ENCODE measurements at places on chromosomes 11 and 22. TPM values are rescaled to one million over a fixed set of nuclear protein-coding genes. Genes with fewer than 3 reads are reported as not detected.
A peak's percentile ranks its signal among the peaks of the same experiment; 100 is the strongest.

DNA sequence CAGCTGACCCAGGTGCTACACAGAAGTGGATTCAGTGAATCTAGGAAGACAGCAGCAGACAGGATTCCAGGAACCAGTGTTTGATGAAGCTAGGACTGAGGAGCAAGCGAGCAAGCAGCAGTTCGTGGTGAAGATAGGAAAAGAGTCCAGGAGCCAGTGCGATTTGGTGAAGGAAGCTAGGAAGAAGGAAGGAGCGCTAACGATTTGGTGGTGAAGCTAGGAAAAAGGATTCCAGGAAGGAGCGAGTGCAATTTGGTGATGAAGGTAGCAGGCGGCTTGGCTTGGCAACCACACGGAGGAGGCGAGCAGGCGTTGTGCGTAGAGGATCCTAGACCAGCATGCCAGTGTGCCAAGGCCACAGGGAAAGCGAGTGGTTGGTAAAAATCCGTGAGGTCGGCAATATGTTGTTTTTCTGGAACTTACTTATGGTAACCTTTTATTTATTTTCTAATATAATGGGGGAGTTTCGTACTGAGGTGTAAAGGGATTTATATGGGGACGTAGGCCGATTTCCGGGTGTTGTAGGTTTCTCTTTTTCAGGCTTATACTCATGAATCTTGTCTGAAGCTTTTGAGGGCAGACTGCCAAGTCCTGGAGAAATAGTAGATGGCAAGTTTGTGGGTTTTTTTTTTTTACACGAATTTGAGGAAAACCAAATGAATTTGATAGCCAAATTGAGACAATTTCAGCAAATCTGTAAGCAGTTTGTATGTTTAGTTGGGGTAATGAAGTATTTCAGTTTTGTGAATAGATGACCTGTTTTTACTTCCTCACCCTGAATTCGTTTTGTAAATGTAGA lies 1.7 kb downstream of the MALAT1 start:
- H3K36me3 ChIP-seq: no peaks in the 10 kb centered on the region
- DNase-seq: peak; percentile 63
- H3K4me3 ChIP-seq: no peak overlapping the region
- H3K4me1 ChIP-seq: peaks cover 36% of the 10 kb centered on the region
- H3K27me3 ChIP-seq: no peaks in the 10 kb centered on the region

DNA sequence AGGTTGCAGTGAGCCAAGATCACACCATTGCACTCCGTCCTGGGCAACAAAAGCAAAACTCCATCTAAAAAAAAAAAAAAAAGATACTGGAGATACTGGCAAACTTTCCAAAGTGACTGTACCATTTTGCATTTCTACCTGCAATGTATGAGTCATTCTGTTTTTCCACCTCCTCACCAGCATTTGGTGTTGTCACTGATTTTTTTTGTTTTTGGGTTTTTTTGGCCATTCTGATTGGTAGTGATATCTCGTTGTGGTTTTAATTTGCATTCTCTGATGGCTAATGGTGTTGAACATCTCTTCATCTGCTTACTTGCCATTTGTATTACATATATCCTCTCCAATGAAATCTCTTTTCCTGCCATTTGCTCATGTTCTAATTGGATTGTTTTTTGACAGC lies 12.0 kb upstream of the RBX1 start:
- peak overlapping the region; percentile 3 for H3K27ac ChIP-seq
- H3K27me3 ChIP-seq: no peaks in the 10 kb centered on the region
- H3K4me1 ChIP-seq: peaks cover 9% of the 10 kb centered on the region

- no peak overlapping the region for H3K4me3 ChIP-seq
- no peaks in the 10 kb centered on the region for H3K27me3 ChIP-seq
- DNase-seq: no peak
- no peak overlapping the region for H3K27ac ChIP-seq
- H3K4me1 ChIP-seq: peaks cover 19% of the 10 kb centered on the region
These were observed 23.5 kb downstream of the PITPNB start for GRCh38 chr22:27895600-27895999.

DNA sequence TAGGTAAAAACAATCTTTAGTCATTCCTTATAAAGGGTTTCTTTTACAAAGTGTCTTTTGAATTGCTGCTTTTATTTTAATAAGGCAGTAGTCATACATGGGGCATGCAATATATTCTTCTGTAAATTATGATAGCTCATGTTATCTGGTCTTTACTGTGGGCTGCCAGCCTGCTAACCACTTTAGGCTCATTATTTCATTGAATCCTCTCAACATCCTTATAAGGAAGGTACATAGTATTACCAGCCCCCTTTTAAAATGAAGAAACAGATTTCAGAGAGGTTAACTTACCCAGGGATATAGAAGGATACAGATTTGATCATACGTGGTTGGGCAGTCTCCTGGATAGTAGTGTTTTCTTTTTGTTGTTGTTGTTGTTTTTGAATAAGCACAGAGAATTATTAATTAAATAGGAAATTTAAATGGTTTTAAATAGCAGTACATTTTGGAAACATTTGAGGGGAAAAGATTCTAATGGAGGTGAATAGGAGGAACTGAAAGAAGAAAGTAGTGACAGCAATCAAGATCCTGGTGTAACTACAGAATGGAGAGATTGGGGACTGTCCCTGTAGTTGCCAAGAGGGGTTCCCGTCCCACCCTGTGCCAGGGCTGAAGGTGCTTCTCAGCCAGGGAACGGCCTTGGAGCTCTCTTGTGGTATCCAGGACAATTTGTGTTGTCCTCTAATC lies 21.0 kb downstream of the SPECC1L start:
- H3K4me3 ChIP-seq: no peak overlapping the region
- no peaks in the 10 kb centered on the region for H3K36me3 ChIP-seq
- no peak for DNase-seq
- H3K27ac ChIP-seq: no peak overlapping the region

GRCh38 chr11:130647371-130647770 lies 198.9 kb downstream of the ADAMTS15 start:
- no peak overlapping the region for H3K4me3 ChIP-seq
- DNase-seq: no peak
- no peak overlapping the region for H3K27ac ChIP-seq
- no peaks in the 10 kb centered on the region for H3K36me3 ChIP-seq
- peaks cover 2% of the 10 kb centered on the region for H3K27me3 ChIP-seq

GRCh38 chr11:117875382-117876058 lies 938 bp downstream of the FXYD6 start:
- no peaks in the 10 kb centered on the region for H3K36me3 ChIP-seq
- peak; percentile 37 for DNase-seq
- peak overlapping the region; percentile 69 for H3K4me3 ChIP-seq
- H3K4me1 ChIP-seq: peaks cover 30% of the 10 kb centered on the region
- H3K27ac ChIP-seq: no peak overlapping the region

- no peak overlapping the region for H3K27ac ChIP-seq
- DNase-seq: peak; percentile 12
- peaks cover 48% of the 10 kb centered on the region for H3K27me3 ChIP-seq
- no peaks in the 10 kb centered on the region for H3K36me3 ChIP-seq
These were observed 1.1 kb downstream of the SHANK2 start for GRCh38 chr11:71251151-71251721.

- H3K27me3 ChIP-seq: no peaks in the 10 kb centered on the region
- H3K4me1 ChIP-seq: no peaks in the 10 kb centered on the region
- no peak overlapping the region for H3K27ac ChIP-seq
- no peaks in the 10 kb centered on the region for H3K36me3 ChIP-seq
These were observed 35.3 kb downstream of the PPM1F start for GRCh38 chr22:21917181-21917958.

DNA sequence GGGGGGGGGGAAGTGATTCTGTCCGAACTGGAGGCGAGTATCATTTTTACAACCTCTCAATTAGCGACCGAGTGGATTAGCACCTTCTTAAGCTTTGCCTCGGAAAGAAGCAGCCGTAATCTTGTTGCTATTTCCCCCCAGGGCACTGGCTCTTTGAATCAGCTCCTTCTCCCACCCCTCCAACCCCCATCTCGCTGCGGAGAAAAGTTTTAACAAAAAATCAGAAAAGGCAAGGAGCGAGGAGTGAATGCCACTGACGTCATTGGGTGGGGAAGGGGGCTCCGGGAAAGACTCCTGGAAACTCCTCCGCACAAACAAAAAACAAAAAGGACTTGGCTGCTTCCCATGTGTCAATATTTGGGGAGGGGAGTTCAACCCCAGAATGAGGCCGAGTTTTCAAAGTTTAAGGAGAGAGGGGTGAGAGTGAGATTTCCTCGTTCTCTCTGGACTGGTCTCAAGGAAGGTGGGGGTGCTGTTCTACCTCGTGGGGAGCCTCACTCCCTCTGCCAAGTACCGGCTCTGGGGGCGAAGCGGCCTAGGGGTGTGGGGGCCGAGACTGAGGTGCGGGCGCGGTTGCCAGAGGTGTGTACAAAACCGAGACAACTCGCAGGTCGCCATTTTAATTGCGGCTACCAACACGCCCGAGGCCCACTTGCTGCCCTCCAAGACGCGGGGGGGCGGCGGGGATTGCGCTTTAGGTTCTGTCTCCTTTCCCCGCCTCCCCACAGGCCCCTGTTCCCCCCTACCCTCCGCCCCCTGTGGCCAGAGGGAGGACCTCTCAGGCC lies 2.5 kb upstream of the PAX6 start:
- H3K4me3 ChIP-seq: peak overlapping the region; percentile 51
- DNase-seq: no peak
- peaks cover 59% of the 10 kb centered on the region for H3K27me3 ChIP-seq
- H3K4me1 ChIP-seq: peaks cover 51% of the 10 kb centered on the region
- no peak overlapping the region for H3K27ac ChIP-seq
- no peaks in the 10 kb centered on the region for H3K36me3 ChIP-seq

- H3K4me3 ChIP-seq: no peak overlapping the region
- H3K27me3 ChIP-seq: peaks cover 3% of the 10 kb centered on the region
- no peak for DNase-seq
- no peaks in the 10 kb centered on the region for H3K36me3 ChIP-seq
These were observed 282.5 kb upstream of the ISX start for GRCh38 chr22:34783436-34783835.

DNA sequence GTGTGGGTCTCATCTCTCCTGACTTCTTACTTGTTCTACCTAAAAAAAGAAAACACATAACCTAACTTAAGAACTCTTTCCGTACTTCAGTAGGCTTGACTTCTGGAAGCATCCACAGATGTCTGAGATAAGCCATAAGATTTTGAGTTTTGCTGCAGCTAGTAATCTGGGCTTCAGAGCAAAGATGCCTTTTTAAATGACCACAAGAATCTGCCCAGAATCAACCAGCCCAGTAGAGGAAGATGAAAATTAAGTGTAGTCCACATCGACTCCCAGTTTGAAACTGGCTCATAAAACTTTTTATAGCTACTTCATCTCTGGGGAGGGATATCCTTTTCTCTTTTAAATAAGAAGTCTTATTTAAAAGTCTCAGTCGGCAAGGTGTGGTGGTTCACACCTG lies 10.7 kb downstream of the DENND5A start:
- H3K27me3 ChIP-seq: no peaks in the 10 kb centered on the region
- no peak for DNase-seq
- H3K36me3 ChIP-seq: peaks cover 13% of the 10 kb centered on the region
- H3K4me1 ChIP-seq: peaks cover 50% of the 10 kb centered on the region
- no peak overlapping the region for H3K4me3 ChIP-seq
- no peak overlapping the region for H3K27ac ChIP-seq

DNA sequence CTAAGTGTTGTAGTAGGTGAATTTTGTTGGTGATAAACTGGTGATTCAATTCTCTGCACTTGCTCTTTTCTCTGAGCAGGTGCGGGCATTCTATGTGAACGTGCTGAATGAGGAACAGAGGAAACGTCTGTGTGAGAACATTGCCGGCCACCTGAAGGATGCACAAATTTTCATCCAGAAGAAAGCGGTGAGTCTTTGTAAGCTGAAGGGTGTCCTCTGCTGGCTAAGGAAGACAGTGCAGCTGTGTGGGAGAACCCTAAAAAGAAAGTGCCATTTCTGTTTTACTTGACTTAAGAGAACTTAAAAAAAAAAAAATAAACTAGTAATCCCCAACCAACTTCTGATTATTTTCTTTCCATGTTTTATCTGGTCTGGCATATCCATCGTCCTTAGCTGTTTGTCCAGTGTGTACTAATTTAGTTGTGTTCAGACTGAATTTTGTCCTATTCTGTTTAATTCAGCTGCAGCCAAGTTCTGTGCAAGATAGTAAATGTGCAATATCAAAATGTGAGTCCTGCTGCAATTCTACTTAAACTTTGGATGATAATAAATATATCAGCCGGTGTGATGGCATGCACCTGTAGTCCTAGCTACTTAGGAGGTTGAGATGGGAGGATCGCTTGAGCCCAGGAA lies 29.6 kb downstream of the CAT start:
- H3K27me3 ChIP-seq: no peaks in the 10 kb centered on the region
- H3K27ac ChIP-seq: no peak overlapping the region
- peaks cover 39% of the 10 kb centered on the region for H3K36me3 ChIP-seq
- H3K4me1 ChIP-seq: peaks cover 4% of the 10 kb centered on the region

DNA sequence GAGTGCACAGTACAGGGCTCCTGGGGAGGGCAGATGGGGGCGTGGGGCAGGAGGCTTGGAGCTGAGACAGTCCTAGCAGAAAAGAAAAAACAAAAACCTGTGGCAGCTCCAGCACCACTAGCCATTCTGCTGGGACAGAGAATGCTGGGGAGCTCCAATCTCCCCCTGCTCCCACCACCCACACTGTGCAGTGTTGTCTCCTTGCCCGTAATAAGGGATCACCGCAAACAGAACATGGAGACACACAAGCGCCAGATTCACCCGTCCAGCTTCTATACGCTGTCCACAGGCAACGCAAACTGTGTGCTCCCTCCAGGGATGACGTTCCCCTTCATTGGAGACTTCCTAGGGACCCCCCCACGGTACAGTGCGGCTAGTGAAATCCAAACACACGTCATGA lies 31.4 kb downstream of the OPCML start:
- H3K36me3 ChIP-seq: no peaks in the 10 kb centered on the region
- H3K4me1 ChIP-seq: no peaks in the 10 kb centered on the region
- no peaks in the 10 kb centered on the region for H3K27me3 ChIP-seq

- H3K4me3 ChIP-seq: no peak overlapping the region
- H3K4me1 ChIP-seq: peaks cover 35% of the 10 kb centered on the region
- no peak overlapping the region for H3K27ac ChIP-seq
- DNase-seq: peak; percentile 19
These were observed 6.2 kb downstream of the TOLLIP start for GRCh38 chr11:1303126-1303821.

GRCh38 chr11:131658952-131659351 lies 288.5 kb downstream of the NTM start:
- no peak for DNase-seq
- H3K4me1 ChIP-seq: no peaks in the 10 kb centered on the region
- no peaks in the 10 kb centered on the region for H3K36me3 ChIP-seq
- peaks cover 3% of the 10 kb centered on the region for H3K27me3 ChIP-seq
- no peak overlapping the region for H3K27ac ChIP-seq

- H3K27ac ChIP-seq: no peak overlapping the region
- H3K4me3 ChIP-seq: no peak overlapping the region
- no peaks in the 10 kb centered on the region for H3K36me3 ChIP-seq
- H3K4me1 ChIP-seq: no peaks in the 10 kb centered on the region
- peaks cover 4% of the 10 kb centered on the region for H3K27me3 ChIP-seq
- DNase-seq: no peak
These were observed 59.0 kb upstream of the TBCEL start for GRCh38 chr11:120964857-120965256.

SERPING1 gene
- total RNA-seq: 0.51 TPM

SREBF2 gene
- total RNA-seq: 101 TPM

CSNK2A3 gene
- total RNA-seq: 1.7 TPM

ANO3 gene
- not detected for total RNA-seq

MPPED2 gene
- 0.54 TPM for total RNA-seq
